Panc1 (cell line): ENCODE measurements at places on chromosomes 7 and 10.

DNA sequence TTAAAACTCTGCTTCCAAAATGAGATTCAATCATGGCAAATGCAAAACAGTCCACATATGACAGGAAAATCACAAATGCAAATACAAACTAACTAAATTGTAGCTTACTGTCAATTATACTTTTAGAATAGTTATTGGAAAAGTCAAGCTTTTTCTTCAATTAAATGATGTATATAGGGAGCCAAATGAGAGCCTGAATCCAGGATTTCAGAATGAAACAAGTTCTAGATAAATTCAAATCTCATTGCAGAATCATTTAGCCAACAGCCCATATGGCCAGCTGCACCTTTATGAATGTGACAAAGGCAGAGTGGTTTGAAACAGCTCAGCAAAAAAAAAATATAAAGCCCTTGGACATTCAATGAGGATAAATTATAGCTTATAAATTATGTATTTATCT, 82.2 kb upstream of the SCIN start:
- DNase-seq = no peak

- DNase-seq = no peak
Measured at GRCh38 chr10:5349362-5349761, 15.4 kb upstream of the UCN3 start.

DNA sequence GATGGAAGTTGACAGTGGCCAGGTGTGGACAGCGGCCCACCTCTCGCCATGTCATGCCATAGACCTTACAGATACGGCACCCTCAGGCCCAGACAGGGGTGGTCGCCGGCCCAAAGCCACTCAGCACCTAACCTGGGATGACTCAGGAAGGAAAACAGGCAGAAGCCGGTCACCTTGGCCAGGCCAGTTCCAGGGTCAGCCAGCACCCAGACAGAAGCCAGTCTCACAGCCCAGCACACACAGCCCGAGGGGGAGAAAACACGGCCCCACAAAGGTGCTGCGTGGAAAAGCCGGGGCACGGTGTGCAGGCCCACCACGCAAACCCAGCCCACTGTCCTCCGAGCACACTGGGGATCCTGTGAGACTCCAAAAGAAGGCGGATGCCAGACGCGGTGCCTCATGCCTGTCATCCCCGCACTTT, 95.2 kb upstream of the DNAAF5 start:
- no peak for DNase-seq

DNA sequence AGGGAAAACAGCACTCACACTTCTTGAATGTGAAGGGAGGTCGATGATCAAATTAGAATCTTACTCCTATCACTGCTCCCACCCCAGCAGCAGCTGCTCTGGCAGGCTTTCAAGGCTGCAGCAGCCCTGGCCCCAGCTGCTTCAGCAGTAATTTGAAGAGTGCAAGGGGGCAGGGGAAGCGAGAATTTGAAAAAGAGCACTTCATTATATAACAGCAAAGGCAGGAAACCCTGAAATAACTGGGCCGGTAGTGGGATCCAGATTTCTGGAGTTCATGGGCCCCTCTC, 44.9 kb downstream of the MYPN start:
- no peak for DNase-seq

DNA sequence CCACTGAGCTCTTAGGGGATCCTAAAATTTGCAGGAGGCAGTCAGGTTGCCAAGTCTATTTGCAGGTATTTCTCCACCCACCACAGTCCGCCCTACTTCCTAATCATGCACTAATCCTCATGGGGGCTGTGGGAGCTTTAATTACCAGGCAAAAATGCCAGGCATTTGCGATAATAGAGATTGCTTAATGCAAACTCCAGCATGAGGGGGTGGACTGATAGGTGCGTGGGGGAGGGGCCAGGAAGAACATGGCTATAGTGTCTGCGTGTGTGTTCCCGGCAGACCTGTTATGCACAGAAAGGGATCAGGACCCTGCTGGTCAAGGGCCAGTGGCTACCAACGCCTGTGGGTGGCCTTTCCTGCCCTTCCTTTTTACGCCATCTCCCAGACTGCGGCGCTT, 15.6 kb upstream of the AQP1 start:
- no peak for DNase-seq
